ENCODE measurements at places on chromosomes 4 and X.

GRCh38 chrX:106415276-106415895, 196.4 kb upstream of the RADX start:
- DNase-seq: peak; percentile 18

DNA sequence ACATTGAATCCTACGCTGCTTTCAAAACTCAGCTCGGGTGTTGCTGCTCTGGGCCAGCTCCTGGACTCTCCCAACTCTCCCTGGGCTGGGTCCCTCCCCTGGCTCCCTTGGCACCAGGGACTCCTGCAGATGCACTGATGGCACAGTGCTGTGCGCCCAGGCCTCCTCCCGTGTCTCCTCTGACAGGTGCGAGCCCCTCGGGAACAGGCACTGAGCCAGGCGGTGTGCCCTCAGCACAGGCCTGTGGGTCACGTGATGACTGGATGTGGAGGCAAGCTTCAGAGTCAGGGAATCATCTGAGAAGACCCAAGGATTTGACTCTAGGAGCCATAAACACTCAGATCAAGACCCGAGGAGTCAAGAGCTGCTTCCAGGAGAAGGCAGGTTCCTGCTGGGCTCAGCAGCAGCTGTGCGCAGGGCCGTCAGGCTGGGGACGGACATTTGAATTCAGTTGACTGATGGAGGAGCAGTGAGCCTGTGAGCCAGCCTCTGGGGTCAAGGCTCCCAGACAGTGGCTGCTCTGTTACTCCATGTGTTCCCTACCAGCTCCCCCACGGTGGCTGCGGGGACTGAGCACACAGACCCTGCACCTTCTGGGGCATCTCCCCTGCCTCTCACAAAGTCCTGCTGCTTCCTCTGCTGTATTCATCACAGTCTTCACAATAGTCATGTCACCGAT, 33.0 kb downstream of the NAT8L start:
- no peak for DNase-seq

GRCh38 chrX:14902537-14902936, 29.3 kb downstream of the MOSPD2 start:
- DNase-seq: no peak

GRCh38 chrX:2264179-2265030, 236.4 kb downstream of the DHRSX start:
- no peak for DNase-seq

DNA sequence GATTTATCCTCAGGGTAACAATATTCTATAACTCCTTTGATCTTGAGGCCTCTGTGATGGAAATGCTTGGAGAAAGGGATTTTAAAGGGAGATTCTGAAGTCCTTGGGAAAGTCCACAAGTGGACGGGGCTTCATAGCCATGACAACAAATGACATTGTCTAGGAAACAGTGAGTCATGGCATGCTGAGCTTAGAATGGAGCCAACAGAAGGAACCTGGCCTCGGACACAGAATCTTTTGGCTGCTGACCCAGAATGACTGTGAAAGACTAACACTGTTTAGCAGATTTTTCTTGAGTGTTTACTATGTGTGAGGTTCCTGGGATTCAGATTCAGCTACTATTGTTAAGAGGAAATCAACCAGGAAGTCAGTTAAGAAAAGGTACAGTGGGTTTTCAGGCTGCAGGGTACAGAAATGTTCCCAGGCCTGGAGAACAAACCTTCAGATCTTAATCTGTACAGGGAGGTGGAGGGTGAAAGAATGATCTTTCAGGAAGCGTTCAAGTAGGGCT, 18.1 kb upstream of the CXCL2 start:
- no peak for DNase-seq

- no peak for DNase-seq
Observed at GRCh38 chr4:40811956-40812355, 62.2 kb downstream of the NSUN7 start.

GRCh38 chr4:28435314-28435713, 1574.7 kb downstream of the STIM2 start:
- DNase-seq: no peak

GRCh38 chr4:55125763-55126541, 557 bp upstream of the KDR start:
- DNase-seq: no peak

Measured in DMS 273 treated with DMSO at 0.1 percent for 48 hours (cell line).